ENCODE measurements at places on chromosomes 3 and 15.

DNA sequence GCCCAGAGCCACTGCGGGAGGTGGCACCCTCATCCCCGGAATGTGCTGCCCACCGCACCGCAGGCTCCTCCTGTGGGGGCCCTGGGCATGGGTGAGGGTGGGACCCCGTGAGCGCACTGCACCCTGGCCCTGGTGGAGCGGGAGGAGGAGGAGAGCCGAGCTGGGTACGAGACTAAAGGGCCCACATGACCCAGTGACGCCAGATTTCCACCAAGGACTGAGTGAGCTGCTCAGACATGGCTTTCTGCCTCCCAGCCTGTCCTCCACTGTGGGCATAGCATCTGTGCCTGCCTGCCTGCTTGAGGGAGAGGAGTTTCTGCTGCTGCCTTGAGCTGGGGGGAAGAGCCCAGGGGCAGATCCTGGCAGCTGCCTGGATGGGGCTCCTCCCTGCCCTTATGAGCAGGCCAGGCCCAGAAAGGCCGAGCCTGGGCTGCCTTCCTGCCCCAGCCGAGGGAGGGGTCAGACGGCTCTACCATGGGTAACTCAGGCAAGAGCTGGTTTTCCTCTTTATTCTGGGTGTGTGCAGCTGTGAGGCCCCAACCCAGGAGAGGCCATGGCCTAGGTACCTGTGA lies 88.4 kb downstream of the VGLL4 start:
- DNase-seq = no peak

DNA sequence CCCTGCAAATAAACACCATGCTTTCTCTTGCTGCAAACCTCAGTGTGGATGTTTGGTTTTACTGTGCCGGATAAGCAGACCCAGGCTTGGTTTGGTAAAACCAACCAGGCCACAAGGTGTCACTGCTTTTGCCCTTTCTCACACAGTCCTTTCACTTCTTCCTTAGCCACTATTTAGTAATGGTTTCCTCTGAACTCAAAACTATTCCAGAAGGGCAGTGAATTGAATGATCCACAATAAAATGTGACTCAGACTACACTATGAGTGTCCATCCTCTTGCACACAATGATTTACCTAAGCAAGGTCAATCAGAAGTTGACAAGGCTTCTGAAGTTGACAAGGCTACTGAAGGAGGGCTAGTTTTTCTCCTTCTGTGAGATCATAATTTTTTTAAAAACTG lies 552.4 kb upstream of the CCDC54 start:
- peak; percentile 18 for DNase-seq

DNA sequence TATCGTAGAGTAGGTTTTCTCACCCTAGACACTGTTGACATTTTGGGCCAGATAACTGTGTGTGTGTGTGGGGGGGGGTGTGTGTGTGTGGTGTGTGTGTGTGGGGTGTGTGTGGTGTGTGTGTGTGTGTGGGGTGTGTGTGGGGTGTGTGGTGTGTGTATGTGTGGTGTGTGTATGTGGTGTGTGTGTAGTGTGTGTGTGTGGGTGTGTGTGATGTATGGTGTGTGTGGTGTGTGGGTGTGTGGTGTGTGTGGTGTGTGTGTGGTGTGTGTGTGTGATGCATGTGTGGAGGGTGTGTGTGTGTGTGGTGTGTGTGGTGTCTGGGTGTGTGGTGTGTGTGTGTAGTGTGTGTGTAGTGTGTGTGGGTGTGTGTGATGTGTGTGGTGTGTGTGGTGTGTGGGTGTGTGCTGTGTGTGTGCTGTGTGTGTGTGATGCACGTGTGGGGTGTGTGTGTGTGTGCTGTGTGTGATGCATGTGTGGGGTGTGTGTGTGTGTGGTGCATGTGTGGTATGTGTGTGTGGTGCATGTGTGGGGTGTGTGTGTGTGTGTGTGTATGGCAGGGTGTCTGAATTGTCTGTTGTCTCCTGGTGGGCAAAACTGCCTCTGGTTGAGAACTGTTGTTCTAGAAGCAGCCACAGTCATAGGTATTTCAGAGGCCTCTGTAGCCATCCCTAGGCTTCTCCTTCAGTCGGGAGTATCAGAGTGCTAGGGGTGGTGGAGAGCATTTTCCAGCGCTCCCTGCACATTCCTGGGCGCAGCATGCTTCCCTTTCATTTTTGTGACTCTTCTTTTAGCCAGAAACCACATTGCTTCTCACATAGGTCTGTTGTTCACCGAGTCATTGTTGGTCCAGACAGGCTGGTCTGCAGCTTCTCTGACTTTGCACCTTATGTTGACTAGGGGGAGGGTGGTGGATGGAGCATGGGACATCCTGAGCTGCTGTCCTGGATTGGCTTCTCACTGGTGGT lies 84.4 kb downstream of the THSD4 start:
- DNase-seq = no peak

DNA sequence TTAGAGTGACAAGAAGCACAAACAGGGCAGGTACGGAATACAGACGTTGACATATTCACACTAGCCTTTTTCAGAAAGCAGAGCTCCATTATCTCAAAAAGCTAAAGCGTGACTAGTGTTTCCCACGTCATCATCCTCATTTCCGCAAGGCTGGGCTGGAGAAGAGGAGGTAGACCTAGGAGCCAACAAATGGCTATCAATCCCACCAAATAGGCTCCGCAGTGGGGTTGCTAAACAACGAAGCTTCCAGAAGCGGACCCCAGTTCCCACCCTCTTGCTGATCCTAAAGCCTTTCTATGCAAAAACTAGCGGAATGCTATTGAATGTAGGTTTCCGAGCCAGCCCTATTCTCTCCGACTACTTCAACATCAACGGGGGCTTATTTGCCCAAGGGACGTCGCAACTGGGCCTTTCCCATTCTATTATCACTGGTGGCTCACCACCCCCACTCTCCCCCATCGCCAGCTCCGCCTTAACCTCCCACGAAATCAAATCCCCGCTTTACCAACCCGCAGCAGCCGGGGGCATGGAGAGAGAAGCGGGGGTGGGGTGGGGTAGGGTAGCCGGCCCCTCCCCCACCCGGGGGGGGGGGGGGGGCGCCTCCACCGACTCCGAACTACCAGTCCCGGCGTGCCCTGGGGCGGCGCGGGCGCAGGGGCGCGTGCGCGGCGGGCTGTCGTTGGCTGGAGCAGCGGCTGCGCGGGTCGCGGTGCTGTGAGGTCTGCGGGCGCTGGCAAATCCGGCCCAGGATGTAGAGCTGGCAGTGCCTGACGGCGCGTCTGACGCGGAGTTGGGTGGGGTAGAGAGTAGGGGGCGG lies at the start of gene MORF4L1:
TSS of gene MORF4L1 (plus strand) at position 736 of the 817 bp plus-strand sequence. CDS start 128 bp downstream, outside the sequence.
- peak; percentile 86 for DNase-seq
